ENCODE measurements at places on chromosomes 11 and 22. TPM values are rescaled to one million over a fixed set of nuclear protein-coding genes. Genes with fewer than 3 reads are reported as not detected.

OR10A2 gene
- not detected for total RNA-seq

DNA sequence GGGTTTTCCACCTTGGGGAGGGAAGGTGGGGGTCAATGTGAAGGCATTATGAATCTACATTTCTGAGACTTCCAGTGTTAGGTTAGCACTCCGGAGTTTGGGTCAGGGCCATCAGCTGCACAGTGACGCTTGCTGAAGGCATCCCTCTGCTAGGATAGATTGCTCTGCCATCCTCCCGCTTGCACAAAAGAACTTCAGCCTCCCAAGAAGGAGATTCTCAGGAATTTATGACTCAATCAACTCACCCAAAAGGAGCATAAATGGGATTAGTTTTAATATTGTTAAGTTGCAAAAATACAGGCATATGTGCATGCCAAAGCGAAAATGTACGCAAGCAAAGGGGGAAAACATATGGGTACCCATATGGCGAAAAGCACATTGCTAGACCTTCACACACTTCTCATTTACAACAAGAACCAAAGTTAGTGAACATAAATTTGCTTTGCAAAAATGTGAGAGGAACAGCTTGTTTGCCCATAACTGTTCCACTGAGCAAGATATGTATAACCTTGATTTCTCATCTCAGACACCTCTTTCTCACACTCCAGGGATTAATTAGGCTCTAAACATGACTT lies 1013.0 kb downstream of the OPCML start:
- H3K27me3 ChIP-seq, result no peaks in the 10 kb centered on the region
- no peak overlapping the region for H3K4me3 ChIP-seq
- H3K4me1 ChIP-seq, result no peaks in the 10 kb centered on the region
- no peak overlapping the region for H3K27ac ChIP-seq

GRCh38 chr22:36287881-36288515 lies 35.1 kb downstream of the APOL1 start:
- no peaks in the 10 kb centered on the region for H3K27me3 ChIP-seq
- no peak overlapping the region for H3K4me3 ChIP-seq
- no peaks in the 10 kb centered on the region for H3K4me1 ChIP-seq
- no peak for DNase-seq
- H3K36me3 ChIP-seq, result peaks cover 60% of the 10 kb centered on the region
- H3K27ac ChIP-seq, result no peak overlapping the region

DNA sequence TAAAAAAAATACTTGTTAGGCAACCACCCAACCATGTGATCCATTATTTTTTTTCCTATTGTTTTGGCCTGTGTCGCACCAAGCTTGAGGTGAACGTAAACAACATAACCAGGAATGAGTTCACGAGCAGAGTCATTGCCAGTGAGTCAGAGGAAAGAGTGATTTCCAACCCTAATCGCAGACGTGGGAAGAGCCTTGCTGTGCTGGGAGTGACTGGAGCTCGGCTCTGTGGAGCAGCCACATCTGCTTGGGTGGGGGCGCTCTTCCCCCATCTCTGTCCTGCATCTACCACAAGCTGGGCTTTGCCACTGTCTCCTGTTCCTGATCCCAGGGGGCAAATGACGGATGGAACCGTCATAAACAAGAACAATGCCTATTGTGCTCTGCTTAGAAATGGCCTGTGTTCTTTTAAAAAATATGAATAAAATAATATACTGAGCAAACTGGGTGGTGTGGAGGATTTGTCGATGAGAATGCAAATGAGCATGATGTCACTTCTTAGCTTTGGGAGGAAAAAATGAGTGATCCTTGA lies 210.0 kb downstream of the KIRREL3 start:
- H3K27me3 ChIP-seq, result peaks cover 12% of the 10 kb centered on the region
- peak; percentile 33 for DNase-seq
- no peaks in the 10 kb centered on the region for H3K36me3 ChIP-seq

DNA sequence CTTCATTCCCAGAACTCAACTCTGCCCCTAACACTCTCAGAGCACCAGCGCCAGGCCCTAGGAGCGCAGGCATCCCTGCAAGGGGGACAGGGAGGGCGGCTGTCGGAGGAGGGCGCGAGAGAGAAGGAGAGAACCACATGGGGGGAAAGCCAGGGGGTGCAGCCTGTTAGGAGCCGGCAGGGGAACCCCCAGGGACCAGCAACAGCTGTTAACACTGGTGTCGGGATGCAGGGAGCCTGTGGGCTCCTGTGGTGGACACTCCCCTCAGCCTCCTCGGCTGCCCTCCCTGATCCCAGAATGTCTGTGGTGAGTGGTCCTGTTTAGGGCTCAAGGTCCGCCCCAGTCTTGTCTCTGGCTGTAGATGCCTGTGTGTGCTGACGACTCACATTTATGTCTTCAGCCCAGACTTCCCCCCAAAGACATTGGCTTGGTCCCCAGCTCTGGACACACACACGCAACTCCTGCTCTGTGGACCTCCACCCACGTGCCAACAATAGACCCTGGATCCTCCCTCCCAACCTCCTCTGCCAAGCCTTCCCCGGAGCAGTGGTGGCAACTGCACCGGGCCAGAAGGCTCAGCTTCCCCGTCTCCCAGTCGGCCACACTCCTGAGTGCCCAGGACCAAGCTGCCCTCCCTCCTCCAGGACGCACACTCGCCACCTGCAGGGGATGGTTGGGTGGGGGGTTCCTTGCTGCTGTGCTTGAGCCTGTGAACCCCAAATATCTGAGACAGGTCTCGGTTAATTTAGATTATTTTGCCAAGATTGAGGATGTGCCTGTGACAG lies 817 bp upstream of the IFITM5 start:
- no peak for DNase-seq
- H3K4me1 ChIP-seq, result no peaks in the 10 kb centered on the region
- H3K4me3 ChIP-seq, result no peak overlapping the region
- no peaks in the 10 kb centered on the region for H3K36me3 ChIP-seq
- H3K27ac ChIP-seq, result no peak overlapping the region

DNA sequence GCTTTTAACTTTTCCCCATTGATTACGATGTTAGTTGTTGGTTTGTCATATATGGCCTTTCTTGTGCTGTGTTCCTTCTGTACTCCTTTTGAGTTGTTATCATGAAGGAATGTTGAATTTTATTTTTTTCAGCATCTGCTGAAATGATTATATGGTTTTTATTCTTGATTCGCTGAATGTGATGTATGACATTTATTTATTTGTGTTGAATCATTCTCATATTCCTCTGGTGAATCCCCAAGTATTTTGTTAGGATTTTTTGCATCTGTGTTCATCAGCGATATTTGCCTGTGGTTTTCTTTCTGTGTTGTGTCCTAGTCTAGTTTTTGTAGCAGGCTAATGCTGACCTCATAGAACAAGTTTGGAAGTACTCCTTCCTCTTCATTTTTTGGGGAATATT lies 78.2 kb downstream of the GGT1 start:
- H3K27me3 ChIP-seq, result peaks cover 41% of the 10 kb centered on the region
- no peak overlapping the region for H3K27ac ChIP-seq
- DNase-seq, result peak; percentile 35
- no peaks in the 10 kb centered on the region for H3K36me3 ChIP-seq

- H3K27me3 ChIP-seq, result no peaks in the 10 kb centered on the region
- peak overlapping the region; percentile 56 for H3K27ac ChIP-seq
- H3K4me1 ChIP-seq, result peaks cover 17% of the 10 kb centered on the region
- no peaks in the 10 kb centered on the region for H3K36me3 ChIP-seq
Observed at GRCh38 chr11:111961389-111962300, 24.5 kb downstream of the DIXDC1 start.

GRCh38 chr11:92269841-92270240 lies 45.2 kb downstream of the FAT3 start:
- no peaks in the 10 kb centered on the region for H3K36me3 ChIP-seq
- DNase-seq, result no peak
- H3K4me3 ChIP-seq, result no peak overlapping the region
- no peak overlapping the region for H3K27ac ChIP-seq
- H3K4me1 ChIP-seq, result peaks cover 13% of the 10 kb centered on the region

DNA sequence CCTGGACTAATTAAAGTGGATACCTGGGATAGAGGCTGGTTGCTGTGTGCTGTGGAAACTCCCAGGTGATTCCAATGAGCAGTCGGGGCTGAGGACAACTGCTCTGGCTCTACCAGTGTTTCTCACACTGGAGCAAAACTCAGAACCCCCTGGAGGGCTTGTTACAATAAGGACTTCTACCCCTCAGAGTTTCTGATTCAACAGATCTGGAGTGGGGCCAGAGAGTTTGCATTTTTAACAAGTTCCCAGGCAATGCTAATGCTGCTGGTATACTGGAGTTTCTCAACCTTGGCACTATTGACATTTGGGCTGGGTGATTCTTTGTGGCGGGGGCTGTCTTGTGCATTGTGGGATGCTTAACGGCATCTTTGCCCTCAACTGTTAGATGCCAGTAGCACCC lies 353.7 kb downstream of the MIAT start:
- H3K27ac ChIP-seq, result no peak overlapping the region
- H3K4me1 ChIP-seq, result no peaks in the 10 kb centered on the region
- no peak overlapping the region for H3K4me3 ChIP-seq
- no peaks in the 10 kb centered on the region for H3K27me3 ChIP-seq
- DNase-seq, result no peak

USP2 gene
- total RNA-seq, result 1.8 TPM

GRCh38 chr22:19951346-19951745 lies 9.7 kb upstream of the TXNRD2 start:
- no peak overlapping the region for H3K27ac ChIP-seq
- no peak for DNase-seq
- H3K4me1 ChIP-seq, result peaks cover 10% of the 10 kb centered on the region
- H3K27me3 ChIP-seq, result no peaks in the 10 kb centered on the region
- no peak overlapping the region for H3K4me3 ChIP-seq
- no peaks in the 10 kb centered on the region for H3K36me3 ChIP-seq

DNA sequence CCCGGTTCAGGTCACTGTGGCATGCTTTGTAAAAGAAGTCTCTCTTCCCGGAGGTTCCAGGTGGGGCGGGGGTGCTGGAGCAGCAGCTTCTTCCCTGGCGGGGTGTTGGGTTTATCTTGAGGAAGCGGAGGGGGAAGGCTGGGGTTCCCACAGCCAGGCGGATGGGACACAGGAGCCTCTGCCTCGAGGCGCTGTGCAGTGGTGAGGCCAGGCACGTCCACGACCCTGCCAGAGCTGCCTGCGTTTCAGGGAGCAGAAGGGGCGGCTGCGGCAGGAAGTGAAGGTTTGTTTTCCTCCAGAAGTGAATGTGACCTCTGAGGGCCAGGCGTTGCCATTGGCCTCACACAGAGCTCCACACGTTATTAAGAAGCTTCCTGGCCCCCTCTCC lies 20.1 kb upstream of the ADORA2A start:
- H3K27ac ChIP-seq, result no peak overlapping the region
- H3K4me1 ChIP-seq, result peaks cover 13% of the 10 kb centered on the region
- no peak overlapping the region for H3K4me3 ChIP-seq
- H3K27me3 ChIP-seq, result no peaks in the 10 kb centered on the region
- no peaks in the 10 kb centered on the region for H3K36me3 ChIP-seq

ACR gene
- not detected for total RNA-seq

ZNF143 gene
- 33.9 TPM for total RNA-seq

EFCAB6 gene
- 1.2 TPM for total RNA-seq

DNA sequence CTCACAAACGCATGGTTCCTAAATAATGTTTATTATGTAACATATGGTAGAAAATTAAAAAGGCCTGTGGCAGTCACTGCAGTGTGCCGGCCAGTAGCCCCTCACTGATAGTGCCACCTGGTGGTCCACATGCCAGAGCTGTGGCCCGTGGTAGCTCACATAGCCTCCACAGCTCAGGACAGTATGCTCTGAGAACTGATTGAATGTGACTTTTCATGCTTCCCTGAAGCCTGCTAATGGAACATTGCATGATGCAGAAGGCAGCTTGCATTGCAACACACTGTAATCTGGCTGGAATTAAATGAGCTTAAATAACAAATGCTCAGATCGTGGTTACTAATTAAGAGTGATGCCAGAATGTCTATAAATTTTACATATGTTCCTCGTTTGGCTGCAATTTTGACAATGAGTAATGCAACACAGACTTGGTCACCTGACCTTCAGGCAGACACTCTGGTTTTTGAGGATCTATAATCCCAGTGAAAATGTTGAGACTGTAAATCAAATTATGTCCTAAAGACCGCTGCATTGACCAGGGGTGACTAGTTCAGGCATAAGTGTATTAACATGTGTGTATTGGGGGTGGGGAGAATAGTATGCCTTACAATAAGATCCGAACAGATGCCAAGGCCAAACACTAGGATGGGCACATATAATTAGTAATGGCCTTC lies 566.4 kb downstream of the METTL15 start:
- H3K4me1 ChIP-seq, result peaks cover 34% of the 10 kb centered on the region
- H3K27me3 ChIP-seq, result no peaks in the 10 kb centered on the region
- H3K4me3 ChIP-seq, result no peak overlapping the region
- H3K36me3 ChIP-seq, result no peaks in the 10 kb centered on the region
- peak overlapping the region; percentile 70 for H3K27ac ChIP-seq

GRCh38 chr22:31342389-31343140 lies 3.6 kb downstream of the PATZ1 start:
- H3K36me3 ChIP-seq, result peaks cover 8% of the 10 kb centered on the region
- no peak overlapping the region for H3K27ac ChIP-seq
- no peak for DNase-seq
- no peaks in the 10 kb centered on the region for H3K27me3 ChIP-seq
- peaks cover 26% of the 10 kb centered on the region for H3K4me1 ChIP-seq
- H3K4me3 ChIP-seq, result peak overlapping the region; percentile 82

DNA sequence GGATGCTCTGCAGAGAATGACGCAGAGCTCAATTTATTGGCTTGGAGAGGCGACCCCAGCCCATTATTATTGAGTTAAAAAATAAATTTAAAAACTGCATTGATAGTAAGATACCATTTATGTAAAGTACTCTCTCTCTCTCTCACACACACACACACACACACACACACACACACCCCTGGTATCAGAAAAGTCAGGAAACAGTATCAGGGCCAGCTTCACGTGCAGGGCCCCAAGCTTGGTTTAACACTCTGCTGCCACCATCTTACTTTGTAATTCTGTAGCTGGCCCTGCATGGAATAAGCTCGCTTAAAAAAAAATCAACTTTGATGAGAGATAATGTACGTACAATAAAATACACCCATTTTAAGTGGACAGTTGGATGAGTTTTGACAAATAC lies 59.8 kb upstream of the CD5 start:
- H3K4me3 ChIP-seq, result no peak overlapping the region
- no peak overlapping the region for H3K27ac ChIP-seq
- no peak for DNase-seq
- no peaks in the 10 kb centered on the region for H3K27me3 ChIP-seq
- H3K36me3 ChIP-seq, result no peaks in the 10 kb centered on the region

- DNase-seq, result no peak
- H3K4me3 ChIP-seq, result no peak overlapping the region
- H3K4me1 ChIP-seq, result peaks cover 77% of the 10 kb centered on the region
- no peak overlapping the region for H3K27ac ChIP-seq
- no peaks in the 10 kb centered on the region for H3K27me3 ChIP-seq
- no peaks in the 10 kb centered on the region for H3K36me3 ChIP-seq
Observed at GRCh38 chr22:30308518-30309230, 18.1 kb downstream of the TBC1D10A start.

GRCh38 chr22:43216738-43217137 lies 29.8 kb upstream of the TTLL12 start:
- H3K4me3 ChIP-seq, result no peak overlapping the region
- H3K4me1 ChIP-seq, result no peaks in the 10 kb centered on the region
- H3K27me3 ChIP-seq, result no peaks in the 10 kb centered on the region

FGF4 gene
- not detected for total RNA-seq
